ENCODE measurements at places on chromosomes 16 and 17.
A peak's percentile ranks its signal among the peaks of the same experiment; 100 is the strongest.

DNA sequence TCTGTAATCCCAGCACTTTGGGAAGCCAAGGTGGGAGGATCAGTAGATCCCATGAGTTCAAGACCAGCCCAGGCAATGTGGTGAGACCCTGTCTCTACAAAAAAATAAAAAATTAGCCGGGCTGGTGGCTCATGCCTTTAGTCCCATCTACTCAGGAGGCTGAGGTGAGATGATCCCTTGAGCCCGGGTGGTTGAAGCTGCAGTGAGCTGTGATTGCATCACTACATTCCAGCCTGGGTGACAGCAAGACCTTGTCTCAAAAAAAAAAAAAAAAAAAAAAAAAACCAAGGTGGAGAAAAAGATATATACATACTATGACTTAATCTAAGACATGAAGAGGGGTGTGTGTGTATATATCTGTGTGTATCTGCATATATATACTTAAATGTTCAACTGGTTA lies 26.7 kb downstream of the BBS2 start:
- DNase-seq: no peak
- H3K36me3 ChIP-seq: peaks cover 61% of the 10 kb centered on the region
- H3K4me1 ChIP-seq: no peaks in the 10 kb centered on the region
- no peak overlapping the region for H3K4me3 ChIP-seq
- H3K27ac ChIP-seq: no peak overlapping the region

DNA sequence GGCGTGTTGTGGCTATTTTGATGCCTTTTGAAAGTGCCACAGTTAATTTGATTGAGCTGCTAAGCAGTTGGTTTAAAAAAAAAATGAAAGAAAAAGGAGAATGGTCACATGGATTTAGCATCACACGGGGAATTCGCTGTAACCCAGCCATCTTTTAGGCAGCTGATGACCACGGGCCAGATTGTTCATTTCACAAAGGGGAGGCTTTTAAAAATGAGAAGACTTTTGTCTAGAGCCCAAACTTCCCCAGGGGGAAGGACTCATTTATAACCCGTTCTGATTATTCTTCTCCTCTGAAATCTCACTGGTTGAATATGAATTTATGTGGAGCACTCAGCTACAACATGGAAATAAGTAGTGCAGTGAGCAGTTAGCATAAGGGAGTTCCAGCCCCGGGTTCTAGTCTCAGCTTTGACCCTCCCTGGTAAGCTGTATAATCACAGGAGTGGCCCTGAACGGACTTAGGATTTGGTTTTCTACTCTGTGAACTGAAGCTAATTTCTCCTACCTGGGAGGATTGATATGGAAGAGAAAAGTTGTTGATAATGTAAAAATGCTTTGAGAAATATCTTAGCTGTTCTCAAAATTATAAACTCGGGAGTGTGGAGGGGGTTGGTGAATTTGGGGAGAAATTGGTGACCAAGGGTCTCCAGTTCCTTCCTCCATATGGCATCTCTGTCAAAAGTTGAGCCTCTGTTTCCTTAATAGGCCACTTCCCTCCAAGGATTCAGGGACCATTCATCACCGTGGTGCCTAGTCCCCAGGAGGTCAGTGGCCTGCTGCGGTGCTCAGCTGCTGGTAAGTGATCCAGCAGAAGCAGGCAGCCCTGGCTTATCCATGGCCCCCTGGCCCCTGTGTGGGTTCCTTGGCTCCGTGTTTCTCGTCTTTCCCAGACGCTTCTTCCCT lies 76.4 kb upstream of the TBX2 start:
- no peaks in the 10 kb centered on the region for H3K27me3 ChIP-seq
- no peaks in the 10 kb centered on the region for H3K4me1 ChIP-seq
- DNase-seq: no peak
- H3K4me3 ChIP-seq: no peak overlapping the region
- peak overlapping the region; percentile 57 for H3K27ac ChIP-seq

DNA sequence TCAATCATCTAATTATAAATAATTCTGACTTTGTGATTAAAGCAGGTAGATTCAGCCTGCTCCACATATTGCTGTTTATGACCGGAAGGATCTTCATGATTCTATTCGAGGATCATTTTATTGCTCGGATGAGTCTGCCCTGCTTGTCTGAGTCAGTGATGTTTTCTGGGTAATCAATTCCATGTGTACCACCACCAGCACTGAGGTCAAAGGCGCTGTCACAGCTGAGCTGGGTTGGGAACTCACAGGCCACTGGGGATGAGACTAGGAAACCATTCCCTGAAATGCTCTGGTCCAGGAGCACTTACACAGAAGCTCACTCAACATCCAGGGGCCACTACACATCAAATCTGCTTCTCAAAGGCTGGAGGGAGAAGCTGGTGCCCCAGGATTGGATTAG lies 30.4 kb upstream of the ERN1 start:
- peaks cover 38% of the 10 kb centered on the region for H3K4me1 ChIP-seq
- no peak for DNase-seq
- no peak overlapping the region for H3K4me3 ChIP-seq
- no peaks in the 10 kb centered on the region for H3K27me3 ChIP-seq
- no peak overlapping the region for H3K27ac ChIP-seq

DNA sequence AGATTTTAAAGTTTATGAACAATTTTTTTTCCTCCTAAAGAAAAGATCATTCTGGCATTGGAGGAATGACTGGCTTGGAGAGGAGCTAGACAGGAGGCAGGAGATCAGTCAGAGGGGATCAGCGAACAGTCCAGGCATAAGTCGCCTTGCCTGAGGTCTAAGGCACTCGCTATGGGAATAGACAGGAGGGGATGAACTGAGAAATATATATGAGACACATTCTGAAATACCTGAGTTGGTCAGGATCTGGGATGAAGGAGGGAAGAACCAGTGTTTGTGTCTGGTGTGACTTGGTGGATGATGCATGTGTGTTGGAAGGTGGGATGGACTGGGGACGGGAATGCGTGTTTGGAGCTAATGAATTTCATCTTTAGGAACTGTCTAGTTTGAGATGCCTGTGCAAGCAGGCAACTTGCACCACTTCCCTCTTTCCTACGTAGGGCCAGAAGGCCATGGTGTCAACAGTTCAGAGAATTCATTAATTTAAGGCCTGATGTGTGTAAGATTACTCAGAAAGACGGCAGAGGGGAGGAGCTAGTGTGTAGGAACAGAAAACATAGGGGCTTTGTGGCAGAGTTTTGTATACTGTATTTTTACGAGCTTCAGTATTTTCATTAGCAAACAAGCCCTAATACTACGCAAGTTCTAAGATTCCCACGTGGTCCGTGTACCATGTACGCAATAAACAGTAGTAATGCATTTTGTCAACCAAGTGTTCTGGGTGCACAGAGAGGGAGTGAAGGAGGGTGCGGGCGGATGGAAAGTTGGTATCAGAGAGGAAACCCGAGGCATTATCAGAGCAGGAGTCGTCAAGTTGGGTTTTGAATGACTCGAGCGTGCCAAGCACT lies 825 bp downstream of the HEATR6 start:
- H3K27me3 ChIP-seq: no peaks in the 10 kb centered on the region
- peaks cover 18% of the 10 kb centered on the region for H3K4me1 ChIP-seq
- peaks cover 37% of the 10 kb centered on the region for H3K36me3 ChIP-seq
- DNase-seq: no peak
- peak overlapping the region; percentile 65 for H3K4me3 ChIP-seq
- peak overlapping the region; percentile 88 for H3K27ac ChIP-seq

GRCh38 chr17:79210638-79211037 lies 136.0 kb downstream of the ENGASE start:
- H3K4me3 ChIP-seq: no peak overlapping the region
- no peak for DNase-seq
- peaks cover 14% of the 10 kb centered on the region for H3K27me3 ChIP-seq
- no peaks in the 10 kb centered on the region for H3K4me1 ChIP-seq
- no peak overlapping the region for H3K27ac ChIP-seq
- no peaks in the 10 kb centered on the region for H3K36me3 ChIP-seq

GRCh38 chr16:77111056-77111565 lies 79.9 kb upstream of the MON1B start:
- DNase-seq: no peak
- no peak overlapping the region for H3K4me3 ChIP-seq
- H3K4me1 ChIP-seq: peaks cover 7% of the 10 kb centered on the region
- H3K27ac ChIP-seq: no peak overlapping the region
- H3K36me3 ChIP-seq: no peaks in the 10 kb centered on the region

GRCh38 chr16:2209258-2210008 lies 1.2 kb downstream of the BRICD5 start:
- H3K4me1 ChIP-seq: peaks cover 41% of the 10 kb centered on the region
- no peak overlapping the region for H3K4me3 ChIP-seq
- H3K36me3 ChIP-seq: peaks cover 38% of the 10 kb centered on the region
- no peaks in the 10 kb centered on the region for H3K27me3 ChIP-seq
- no peak overlapping the region for H3K27ac ChIP-seq

DNA sequence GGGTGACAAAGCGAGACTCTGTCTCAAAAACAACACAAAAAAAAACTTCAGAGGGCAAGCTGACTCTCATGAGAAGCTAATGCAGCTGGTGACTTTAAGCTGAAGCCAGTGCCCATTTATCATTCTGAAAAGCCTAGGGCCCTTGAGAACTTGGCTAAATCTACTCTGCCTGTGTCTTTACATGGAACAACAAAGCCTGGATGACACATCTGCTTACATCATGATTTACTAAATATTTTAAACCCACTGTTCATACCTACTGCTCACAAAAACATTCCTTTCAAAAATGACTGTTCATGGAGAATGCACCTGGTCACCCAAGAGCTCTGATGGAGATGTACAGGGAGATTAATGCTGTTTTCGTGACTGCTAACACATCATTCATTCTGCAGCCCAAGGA lies 6.1 kb upstream of the ALOX12 start:
- no peaks in the 10 kb centered on the region for H3K27me3 ChIP-seq
- no peak for DNase-seq

- DNase-seq: no peak
- H3K4me1 ChIP-seq: no peaks in the 10 kb centered on the region
- H3K4me3 ChIP-seq: no peak overlapping the region
- H3K36me3 ChIP-seq: no peaks in the 10 kb centered on the region
- no peaks in the 10 kb centered on the region for H3K27me3 ChIP-seq
- no peak overlapping the region for H3K27ac ChIP-seq
Observed at GRCh38 chr17:27236717-27237315, 57.1 kb upstream of the WSB1 start.

DNA sequence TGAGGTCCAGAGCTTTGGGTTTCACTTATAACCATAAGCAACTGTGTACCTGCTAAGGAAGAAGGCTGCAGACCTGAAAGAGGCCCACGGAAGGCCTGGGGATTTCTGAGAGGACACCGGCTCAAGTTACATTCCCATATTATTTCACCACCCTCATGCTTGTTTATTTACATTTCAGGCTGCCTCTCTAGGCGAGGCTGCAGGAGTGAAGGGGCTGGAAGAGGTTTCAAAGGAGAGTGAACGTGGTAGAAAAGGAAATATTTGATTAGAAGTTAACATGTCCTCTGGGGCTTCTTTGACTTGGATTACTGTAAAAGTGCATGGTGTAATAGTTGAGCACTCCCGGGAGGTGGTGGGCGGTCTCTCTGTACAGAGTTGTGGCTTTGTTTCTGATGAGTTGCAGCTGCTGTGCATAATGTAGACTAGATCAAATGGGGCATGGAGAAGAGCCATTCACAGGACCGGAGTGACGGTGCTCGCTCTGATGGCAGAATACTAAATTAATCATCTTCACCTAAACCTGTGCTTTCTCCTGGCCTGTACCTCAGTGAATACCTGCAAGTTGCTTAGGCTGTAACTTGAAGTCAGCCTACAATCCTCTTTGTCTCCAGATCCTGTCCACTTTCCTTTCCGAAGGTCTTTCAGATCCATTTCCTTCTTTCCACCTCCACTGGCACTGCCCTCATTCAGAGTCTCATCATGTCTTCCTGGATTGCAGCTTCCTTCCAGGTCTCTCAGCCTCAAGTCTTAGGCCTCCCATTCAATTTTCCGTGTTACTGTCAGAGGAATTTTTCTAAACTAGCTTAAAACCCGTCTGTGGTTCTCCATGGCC lies 1.9 kb upstream of the CPD start:
- no peak overlapping the region for H3K27ac ChIP-seq
- H3K27me3 ChIP-seq: no peaks in the 10 kb centered on the region
- no peaks in the 10 kb centered on the region for H3K36me3 ChIP-seq
- no peak overlapping the region for H3K4me3 ChIP-seq

- H3K27ac ChIP-seq: no peak overlapping the region
- no peaks in the 10 kb centered on the region for H3K4me1 ChIP-seq
- no peak overlapping the region for H3K4me3 ChIP-seq
- H3K27me3 ChIP-seq: no peaks in the 10 kb centered on the region
- no peaks in the 10 kb centered on the region for H3K36me3 ChIP-seq
Observed at GRCh38 chr16:4900750-4901149, 36.2 kb downstream of the PPL start.

DNA sequence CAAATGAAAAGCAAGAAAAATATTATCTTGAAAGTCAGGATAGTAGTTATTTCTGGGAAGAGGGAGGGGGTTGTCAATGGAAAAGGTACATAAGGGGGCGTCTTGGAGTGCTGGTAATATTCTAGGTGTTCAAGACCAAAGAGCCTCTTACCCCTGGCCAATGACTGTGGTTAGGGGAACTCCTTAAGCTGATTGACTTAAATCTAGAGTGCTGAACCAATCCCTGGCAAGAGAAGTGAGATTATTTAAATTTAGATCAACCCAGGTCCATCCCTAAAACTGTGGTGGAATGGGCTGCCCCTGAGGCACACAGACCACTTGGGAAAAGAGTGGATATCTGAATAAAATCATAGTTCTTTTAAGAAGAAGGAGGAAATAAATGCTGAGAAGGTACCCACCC lies 174.1 kb downstream of the COPRS start:
- no peak for DNase-seq
- H3K27ac ChIP-seq: no peak overlapping the region
- no peaks in the 10 kb centered on the region for H3K4me1 ChIP-seq
- no peaks in the 10 kb centered on the region for H3K27me3 ChIP-seq

GRCh38 chr16:56990407-56991286 lies 1.3 kb downstream of the NLRC5 start:
- no peak for DNase-seq
- peak overlapping the region; percentile 90 for H3K27ac ChIP-seq
- peak overlapping the region; percentile 5 for H3K4me3 ChIP-seq
- no peaks in the 10 kb centered on the region for H3K27me3 ChIP-seq
- H3K4me1 ChIP-seq: peaks cover 57% of the 10 kb centered on the region

- H3K4me1 ChIP-seq: no peaks in the 10 kb centered on the region
- H3K27me3 ChIP-seq: no peaks in the 10 kb centered on the region
- no peak for DNase-seq
- H3K36me3 ChIP-seq: no peaks in the 10 kb centered on the region
Observed at GRCh38 chr16:4347010-4347409, 4.1 kb downstream of the PAM16 start.

- H3K36me3 ChIP-seq: no peaks in the 10 kb centered on the region
- DNase-seq: no peak
- no peak overlapping the region for H3K4me3 ChIP-seq
- no peaks in the 10 kb centered on the region for H3K27me3 ChIP-seq
Observed at GRCh38 chr16:10616419-10616755, 36.0 kb upstream of the EMP2 start.

GRCh38 chr16:23334457-23334853 lies 32.4 kb downstream of the SCNN1B start:
- H3K27ac ChIP-seq: no peak overlapping the region
- no peaks in the 10 kb centered on the region for H3K27me3 ChIP-seq
- no peak for DNase-seq
- H3K4me3 ChIP-seq: no peak overlapping the region
- H3K36me3 ChIP-seq: no peaks in the 10 kb centered on the region
